ENCODE measurements at places on chromosomes 6 and 20. TPM values are rescaled to one million over a fixed set of nuclear protein-coding genes. Genes with fewer than 3 reads are reported as not detected.

GRCh38 chr6:37673436-37673835, 24.2 kb downstream of the MDGA1 start:
- DNase-seq = no peak
- no peaks in the 10 kb centered on the region for H3K27me3 ChIP-seq
- H3K4me1 ChIP-seq = peaks cover 6% of the 10 kb centered on the region

- no peaks in the 10 kb centered on the region for H3K4me1 ChIP-seq
- no peak overlapping the region for H3K27ac ChIP-seq
- no peaks in the 10 kb centered on the region for H3K27me3 ChIP-seq
- no peak overlapping the region for H3K4me3 ChIP-seq
- peaks cover 11% of the 10 kb centered on the region for H3K36me3 ChIP-seq
- no peak for DNase-seq
Measured at GRCh38 chr6:38220069-38220723, 400.7 kb downstream of the ZFAND3 start.

DNA sequence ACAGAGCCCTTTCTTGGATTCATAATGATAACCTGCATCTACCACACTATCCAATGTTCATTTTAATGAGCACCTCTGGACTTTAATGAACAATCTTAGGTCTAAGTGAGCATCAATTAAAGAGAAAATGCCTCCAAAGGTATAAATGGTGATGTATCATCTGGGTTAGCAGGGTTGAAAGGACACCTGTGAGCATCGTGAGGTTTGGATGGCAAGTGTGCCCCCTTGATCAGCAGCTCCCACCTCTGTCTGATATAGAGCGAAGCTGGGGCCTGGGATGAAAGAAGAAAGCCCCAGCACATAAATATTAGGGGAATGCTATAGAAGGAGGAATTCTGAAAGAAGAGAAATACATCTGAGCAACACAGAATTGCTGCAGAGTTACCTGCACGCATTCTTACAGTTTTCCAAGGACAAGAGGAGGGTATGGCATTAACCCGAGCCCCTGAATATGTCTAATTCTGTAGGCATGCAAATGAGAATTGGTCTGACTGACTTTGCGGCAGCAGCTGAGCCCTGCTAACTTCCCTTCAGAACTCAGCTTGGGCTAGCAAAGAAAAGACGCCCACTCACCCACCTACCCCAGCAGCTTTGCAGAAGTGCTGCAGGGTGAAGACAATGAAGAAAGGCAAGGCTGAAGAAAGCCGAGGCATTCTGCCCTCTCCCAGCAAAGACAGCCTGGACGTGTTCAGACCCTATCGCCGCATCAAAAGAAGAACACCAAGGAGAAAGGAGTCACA, 136.2 kb downstream of the GMPR start:
- peak overlapping the region; percentile 75 for H3K4me3 ChIP-seq
- no peaks in the 10 kb centered on the region for H3K27me3 ChIP-seq
- H3K4me1 ChIP-seq = peaks cover 68% of the 10 kb centered on the region
- H3K36me3 ChIP-seq = peaks cover 3% of the 10 kb centered on the region
- DNase-seq = peak; percentile 18
- peak overlapping the region; percentile 78 for H3K27ac ChIP-seq

DNA sequence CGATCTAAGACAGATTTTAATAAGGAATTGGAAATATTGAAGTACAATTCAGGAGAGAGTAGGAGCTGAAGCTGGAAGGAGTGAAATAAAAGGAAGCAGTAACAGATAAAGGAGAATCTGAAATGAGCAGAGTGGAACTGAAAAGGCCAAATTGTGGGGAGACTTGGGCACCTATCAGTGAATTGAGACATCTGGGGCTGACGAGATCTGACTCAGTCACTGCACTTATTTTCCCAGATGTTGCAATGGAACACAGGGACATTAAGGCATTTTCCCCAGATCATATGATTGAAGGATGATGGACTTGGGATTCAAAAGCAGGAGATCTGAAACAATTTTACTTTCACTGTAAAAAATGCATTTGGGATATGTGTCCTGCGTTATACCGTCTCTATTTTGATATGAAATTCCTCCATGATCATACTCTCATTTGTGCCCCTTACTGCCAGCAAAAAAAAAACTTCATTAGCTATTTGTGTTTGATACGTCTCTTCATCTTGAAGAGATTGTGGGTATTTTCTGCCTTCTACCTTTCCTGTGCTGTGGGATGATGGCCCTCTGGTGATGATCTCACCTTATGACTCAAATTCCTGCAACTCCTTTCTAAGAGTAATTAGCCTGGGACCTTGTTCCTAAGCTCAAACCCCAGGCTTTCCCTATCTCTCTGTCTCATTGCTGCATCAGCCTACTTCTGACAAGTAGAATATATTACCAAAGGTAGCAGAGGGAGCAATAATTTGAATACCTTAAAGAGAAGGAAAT, 278.5 kb upstream of the MAN1A1 start:
- no peak for DNase-seq
- H3K27me3 ChIP-seq = peaks cover 4% of the 10 kb centered on the region

DNA sequence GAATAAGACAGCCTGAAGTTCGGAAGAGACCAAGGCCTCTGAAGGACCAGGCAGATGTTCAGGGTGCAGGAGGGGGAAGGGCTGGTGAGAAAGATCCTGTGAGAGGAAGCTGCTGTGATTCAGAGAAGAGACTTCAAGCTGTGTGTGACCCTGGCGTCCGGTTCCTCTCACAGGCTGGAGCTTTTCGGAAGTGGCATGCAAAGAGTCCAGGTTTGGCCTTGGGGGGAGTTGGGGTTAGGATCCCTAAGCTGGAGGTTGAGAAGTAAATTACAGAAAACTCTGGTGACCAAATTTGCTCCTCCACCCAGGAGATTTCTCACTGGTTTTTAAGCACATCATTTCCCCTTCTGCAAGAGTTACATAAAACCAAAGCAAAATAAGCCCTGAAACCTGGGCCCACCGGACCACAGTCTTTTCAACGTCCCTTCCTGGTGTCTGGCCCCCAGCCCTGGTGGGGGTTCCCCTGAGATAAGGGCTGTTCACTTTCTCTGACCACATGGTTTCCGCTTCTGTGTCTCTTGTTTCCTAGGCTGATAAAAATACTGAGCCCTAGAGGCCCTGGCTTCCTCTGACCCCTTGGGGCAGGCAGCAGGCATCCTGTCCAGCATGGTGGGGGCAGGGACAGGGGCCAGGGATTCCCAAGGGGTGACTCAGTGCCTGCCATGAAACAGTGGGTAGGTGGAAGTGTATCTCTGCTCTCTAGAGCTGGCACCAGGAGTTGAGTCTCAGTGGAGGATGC, 12.0 kb upstream of the LTA start:
- H3K4me1 ChIP-seq = peaks cover 90% of the 10 kb centered on the region
- peaks cover 26% of the 10 kb centered on the region for H3K36me3 ChIP-seq
- H3K27ac ChIP-seq = peak overlapping the region; percentile 94

GRCh38 chr6:158894193-158894592, 75.0 kb upstream of the EZR start:
- peaks cover 5% of the 10 kb centered on the region for H3K4me1 ChIP-seq
- no peak for DNase-seq
- no peak overlapping the region for H3K4me3 ChIP-seq
- H3K36me3 ChIP-seq = no peaks in the 10 kb centered on the region
- H3K27me3 ChIP-seq = no peaks in the 10 kb centered on the region
- H3K27ac ChIP-seq = no peak overlapping the region

GRCh38 chr20:48614593-48615274, 213.1 kb downstream of the PREX1 start:
- no peaks in the 10 kb centered on the region for H3K27me3 ChIP-seq
- DNase-seq = no peak
- no peaks in the 10 kb centered on the region for H3K36me3 ChIP-seq

DNA sequence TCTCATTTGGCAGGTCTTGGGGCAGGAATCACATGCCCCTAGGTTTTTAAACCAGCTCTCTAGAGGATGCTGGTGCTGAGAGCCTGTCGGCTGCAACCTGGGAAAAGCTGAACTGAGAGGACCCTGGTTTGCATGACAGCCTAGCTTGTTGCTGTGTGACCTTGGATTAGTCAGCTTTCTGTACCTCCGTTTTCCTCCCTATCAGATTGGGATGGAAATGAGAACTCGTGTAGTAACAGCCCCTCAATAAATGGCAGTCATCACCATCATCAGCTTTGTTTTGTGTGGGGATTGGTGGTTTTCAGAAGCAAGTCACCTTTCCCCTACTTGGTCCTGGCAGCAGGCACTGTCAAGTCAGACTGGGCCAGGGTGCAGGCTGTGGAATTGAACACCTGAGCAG, 75.2 kb upstream of the MYL9 start:
- peak overlapping the region; percentile 9 for H3K4me3 ChIP-seq
- peaks cover 2% of the 10 kb centered on the region for H3K36me3 ChIP-seq
- H3K4me1 ChIP-seq = peaks cover 89% of the 10 kb centered on the region
- no peaks in the 10 kb centered on the region for H3K27me3 ChIP-seq
- H3K27ac ChIP-seq = peak overlapping the region; percentile 77

GRCh38 chr20:48338717-48339116, 489.1 kb downstream of the PREX1 start:
- H3K4me3 ChIP-seq = no peak overlapping the region
- H3K36me3 ChIP-seq = no peaks in the 10 kb centered on the region
- no peak overlapping the region for H3K27ac ChIP-seq
- DNase-seq = no peak
- H3K4me1 ChIP-seq = peaks cover 31% of the 10 kb centered on the region
- peaks cover 20% of the 10 kb centered on the region for H3K27me3 ChIP-seq

DNA sequence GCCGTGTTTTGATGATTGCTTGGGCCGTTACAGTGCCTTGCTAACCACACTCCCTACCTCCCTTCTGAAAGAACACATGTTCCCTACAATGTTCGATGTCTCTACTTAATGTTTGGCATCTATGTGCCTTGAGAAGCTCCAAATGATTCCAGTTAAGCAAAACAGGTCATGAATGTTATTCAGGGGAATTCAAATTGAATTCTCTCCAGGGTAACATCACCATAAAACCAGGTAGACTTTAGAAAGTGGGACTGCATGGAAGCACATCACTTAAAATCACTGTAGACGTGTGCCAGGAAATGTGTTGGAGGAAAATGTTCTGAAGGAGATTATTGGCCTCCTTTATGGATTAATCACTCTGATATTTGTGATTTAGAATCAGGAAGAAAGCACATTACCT, 128.1 kb downstream of the ADAT2 start:
- no peak overlapping the region for H3K27ac ChIP-seq
- no peaks in the 10 kb centered on the region for H3K4me1 ChIP-seq
- DNase-seq = no peak
- no peak overlapping the region for H3K4me3 ChIP-seq

GRCh38 chr6:82380566-82381185, 17.1 kb downstream of the TPBG start:
- H3K27ac ChIP-seq = no peak overlapping the region
- H3K4me3 ChIP-seq = no peak overlapping the region
- H3K36me3 ChIP-seq = no peaks in the 10 kb centered on the region
- no peaks in the 10 kb centered on the region for H3K4me1 ChIP-seq
- no peaks in the 10 kb centered on the region for H3K27me3 ChIP-seq

DNA sequence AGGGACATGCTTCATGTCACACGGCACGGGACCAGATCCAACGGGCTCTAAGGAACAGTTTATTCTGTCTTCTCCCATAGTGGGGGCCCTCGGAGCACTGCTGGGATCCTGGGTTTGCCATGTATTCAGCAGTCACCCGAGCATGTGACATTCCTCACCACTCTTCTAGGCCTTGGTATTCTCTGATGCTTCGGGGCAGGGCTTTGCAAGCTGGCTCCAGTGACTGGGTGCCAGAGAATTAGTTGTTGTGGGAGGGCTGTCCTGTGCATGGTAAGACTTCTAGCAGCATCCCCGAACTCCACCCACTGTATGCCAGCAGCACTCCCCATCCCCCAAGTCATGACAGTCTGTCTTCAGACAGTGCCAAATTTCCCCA, 5.4 kb downstream of the CCN5 start:
- no peaks in the 10 kb centered on the region for H3K4me1 ChIP-seq
- H3K27me3 ChIP-seq = no peaks in the 10 kb centered on the region
- H3K36me3 ChIP-seq = no peaks in the 10 kb centered on the region
- DNase-seq = no peak
- no peak overlapping the region for H3K27ac ChIP-seq
- H3K4me3 ChIP-seq = no peak overlapping the region

- no peak for DNase-seq
- peaks cover 4% of the 10 kb centered on the region for H3K27me3 ChIP-seq
- no peak overlapping the region for H3K4me3 ChIP-seq
- H3K36me3 ChIP-seq = no peaks in the 10 kb centered on the region
- H3K4me1 ChIP-seq = peaks cover 2% of the 10 kb centered on the region
Measured at GRCh38 chr6:163820745-163821458, 406.4 kb downstream of the QKI start.

- H3K36me3 ChIP-seq = no peaks in the 10 kb centered on the region
- H3K27ac ChIP-seq = no peak overlapping the region
- DNase-seq = no peak
- no peaks in the 10 kb centered on the region for H3K4me1 ChIP-seq
- H3K27me3 ChIP-seq = no peaks in the 10 kb centered on the region
Measured at GRCh38 chr6:154092326-154092962, 53.4 kb downstream of the OPRM1 start.

Gene PRRT1
- not detected for total RNA-seq

Gene HRH3
- not detected for total RNA-seq

Gene DEFB114
- total RNA-seq = not detected

Gene LRRC73
- 0.34 TPM for total RNA-seq

Gene XKR7
- 0.12 TPM for total RNA-seq

Gene PTGIS
- not detected for total RNA-seq

Gene RSPH9
- not detected for total RNA-seq
